SK-MEL-5 (cell line): ENCODE measurements at places on chromosomes 12 and 14. TPM values are rescaled to one million over a fixed set of nuclear protein-coding genes. Genes with fewer than 3 reads are reported as not detected.
A peak's percentile ranks its signal among the peaks of the same experiment; 100 is the strongest.

DNA sequence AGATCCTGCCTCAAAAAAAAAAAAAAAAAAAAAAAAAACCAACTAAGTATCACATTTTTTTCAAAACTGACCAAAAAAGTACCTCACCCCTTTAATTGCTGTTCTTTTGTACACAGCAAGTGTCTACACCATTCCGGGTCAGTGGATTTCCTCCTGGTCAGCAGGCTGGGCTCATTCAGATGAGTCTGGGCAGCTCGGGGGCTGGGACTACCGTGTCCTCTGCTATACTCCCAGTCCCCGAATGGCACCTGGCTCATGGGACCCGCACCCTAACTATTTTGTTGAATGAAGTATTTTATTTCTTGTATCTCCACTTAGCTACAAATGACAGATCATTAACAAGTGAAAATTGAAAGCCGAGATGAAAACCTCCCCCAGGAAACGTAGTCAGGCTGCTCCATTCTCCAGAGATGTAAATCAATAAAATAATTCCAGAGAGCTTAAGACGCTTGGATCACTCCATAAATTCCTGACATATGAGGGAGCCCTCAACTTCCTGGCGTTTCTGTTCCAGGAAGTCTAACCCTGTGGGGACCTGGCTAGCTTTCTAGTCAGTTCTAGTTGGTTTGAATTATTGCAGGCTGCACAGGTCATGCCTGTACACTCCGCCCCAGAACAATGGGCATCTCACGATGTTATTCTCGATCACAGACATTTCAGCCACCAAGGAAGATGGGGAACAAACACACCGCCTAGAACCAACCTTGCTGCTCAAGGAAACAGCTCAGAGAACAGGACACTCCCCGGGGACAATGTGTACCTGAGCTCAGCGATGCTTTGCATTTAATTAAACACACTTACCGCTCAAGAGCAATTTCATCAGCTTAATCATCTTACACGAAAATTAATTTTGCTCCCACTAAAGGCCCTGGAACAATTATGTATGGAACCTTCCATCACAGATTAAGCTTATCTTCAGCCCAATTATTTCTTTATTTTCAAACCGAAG lies 76.3 kb downstream of the RIMBP2 start:
- no peak for DNase-seq

DNA sequence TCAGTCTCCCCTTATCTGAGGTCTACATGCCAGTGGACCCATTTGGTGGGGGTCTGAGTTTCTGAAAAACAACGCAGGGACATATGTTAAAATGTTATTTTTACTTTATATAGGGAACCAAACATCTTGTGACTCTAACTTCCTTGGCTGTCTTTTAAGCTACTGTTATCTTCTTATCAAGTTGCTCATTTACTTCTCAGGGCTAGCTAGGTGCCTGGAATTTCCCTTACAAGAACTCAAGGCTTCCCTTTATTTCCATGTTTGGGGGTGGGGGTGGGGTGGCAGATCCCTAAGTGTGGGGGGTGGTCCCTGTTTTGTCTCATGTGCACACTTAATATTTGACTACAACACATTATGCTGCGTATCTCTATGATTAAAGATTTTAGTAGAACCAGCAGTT lies 31.6 kb downstream of the PPP1R36 start:
- no peak for DNase-seq

DNA sequence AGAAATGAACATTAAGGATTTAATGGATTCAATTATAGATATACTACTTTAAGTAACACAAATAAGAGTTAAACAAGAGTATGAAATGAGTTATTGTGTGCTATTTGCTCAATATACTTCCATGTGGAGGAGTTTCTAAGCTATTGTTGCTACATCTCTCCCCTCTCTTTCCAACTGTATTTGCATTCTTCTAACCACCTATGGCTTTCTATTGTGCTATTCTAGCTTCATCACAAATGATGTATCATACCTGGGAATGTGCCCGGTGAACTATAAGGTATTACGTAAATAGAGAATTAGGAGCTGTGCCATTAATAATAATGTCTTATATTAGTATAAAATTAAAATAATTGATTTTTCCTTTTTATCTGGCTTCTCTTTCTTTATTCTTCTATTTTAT lies 87.1 kb upstream of the PLEKHG7 start:
- DNase-seq = no peak

- no peak for DNase-seq
These were observed 89.3 kb upstream of the RFX4 start for GRCh38 chr12:106493531-106493930.

DNA sequence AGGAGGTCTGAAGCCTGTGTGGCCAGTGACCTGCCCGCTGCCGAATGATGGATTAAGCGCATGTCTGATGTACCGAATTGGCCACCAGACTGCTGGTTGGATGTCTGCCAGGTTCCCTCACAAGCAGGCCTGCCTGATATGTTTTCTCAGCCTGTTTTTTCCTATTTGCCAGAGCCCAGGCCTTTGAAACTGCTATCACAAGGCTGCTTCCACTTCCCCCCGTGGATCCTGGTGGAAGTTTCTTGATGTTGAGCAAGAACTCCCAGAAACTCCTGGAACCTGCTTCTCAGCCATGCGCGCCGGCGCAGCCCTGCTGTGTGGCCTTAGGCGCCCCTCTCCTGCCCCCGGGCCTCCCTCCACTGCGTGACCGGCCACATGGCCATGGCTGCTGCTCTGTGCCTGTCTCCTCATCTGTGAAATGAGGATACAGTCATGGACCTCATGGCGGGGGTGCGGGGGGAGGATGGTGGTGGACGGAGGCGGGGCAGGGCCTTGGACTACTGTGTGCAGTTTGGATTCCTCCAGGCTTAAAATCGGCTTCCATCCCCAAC lies 56.6 kb downstream of the CALM1 start:
- no peak for DNase-seq

GRCh38 chr14:102192840-102193502 lies 53.3 kb downstream of the WDR20 start:
- DNase-seq = no peak

DNA sequence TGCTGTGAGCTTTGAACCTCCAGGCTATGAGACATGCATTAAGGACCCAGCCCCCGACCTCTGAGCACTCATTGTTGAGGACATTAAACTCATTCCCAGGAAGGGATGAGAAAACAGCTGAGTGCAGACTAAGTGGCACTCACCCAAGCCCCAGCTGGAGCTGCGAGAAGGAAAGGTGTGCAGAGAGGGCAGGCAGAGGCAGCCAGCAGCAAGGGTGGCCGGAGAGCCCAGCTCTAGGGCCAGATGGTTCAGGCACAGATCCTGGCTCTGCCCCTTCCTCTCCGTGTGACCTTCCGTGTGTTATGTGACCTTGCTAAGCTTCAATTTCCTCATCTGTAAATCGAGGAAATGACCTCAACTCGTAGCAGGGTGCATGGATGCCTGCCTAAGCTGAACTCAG lies 3.7 kb downstream of the TSPAN11 start:
- no peak for DNase-seq

GRCh38 chr12:30515351-30515750 lies 180.3 kb downstream of the IPO8 start:
- DNase-seq = peak; percentile 44

DNA sequence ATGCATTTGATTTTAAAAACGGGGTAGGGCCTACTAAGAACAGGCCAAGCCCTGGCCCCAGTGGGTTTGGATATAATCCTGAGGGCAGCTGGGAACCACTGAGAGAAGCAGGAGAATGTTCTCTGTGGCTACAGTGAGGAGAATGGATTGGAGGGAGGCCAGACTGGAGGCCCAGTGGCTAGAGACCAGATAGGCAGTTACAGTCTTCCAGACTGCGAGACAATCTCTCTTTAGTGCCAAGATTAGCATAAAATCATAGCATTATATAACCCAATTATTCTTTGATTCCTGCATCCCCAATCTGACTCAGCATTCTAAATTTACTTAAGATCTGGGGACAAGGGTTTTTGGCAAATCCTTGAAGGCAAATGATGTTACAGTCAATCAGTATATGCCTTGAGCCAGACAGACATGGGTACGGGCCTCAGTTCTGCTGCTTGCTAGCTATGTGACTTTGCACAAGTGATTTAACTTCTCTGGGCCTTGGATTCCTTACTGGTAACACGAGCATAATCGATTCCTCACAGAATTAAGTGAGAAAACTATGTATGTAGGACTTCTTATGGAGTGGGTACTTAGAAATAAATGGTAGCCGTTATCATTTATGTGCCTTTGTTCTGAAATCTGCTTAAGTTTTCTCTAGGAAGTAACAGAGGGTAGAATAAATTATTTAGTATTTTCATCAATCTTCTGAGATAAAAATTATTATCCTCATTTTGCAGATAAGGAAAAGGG lies 18.3 kb downstream of the NINJ2 start:
- no peak for DNase-seq

GRCh38 chr12:65608319-65608916 lies 215.9 kb upstream of the HMGA2 start:
- no peak for DNase-seq

DNA sequence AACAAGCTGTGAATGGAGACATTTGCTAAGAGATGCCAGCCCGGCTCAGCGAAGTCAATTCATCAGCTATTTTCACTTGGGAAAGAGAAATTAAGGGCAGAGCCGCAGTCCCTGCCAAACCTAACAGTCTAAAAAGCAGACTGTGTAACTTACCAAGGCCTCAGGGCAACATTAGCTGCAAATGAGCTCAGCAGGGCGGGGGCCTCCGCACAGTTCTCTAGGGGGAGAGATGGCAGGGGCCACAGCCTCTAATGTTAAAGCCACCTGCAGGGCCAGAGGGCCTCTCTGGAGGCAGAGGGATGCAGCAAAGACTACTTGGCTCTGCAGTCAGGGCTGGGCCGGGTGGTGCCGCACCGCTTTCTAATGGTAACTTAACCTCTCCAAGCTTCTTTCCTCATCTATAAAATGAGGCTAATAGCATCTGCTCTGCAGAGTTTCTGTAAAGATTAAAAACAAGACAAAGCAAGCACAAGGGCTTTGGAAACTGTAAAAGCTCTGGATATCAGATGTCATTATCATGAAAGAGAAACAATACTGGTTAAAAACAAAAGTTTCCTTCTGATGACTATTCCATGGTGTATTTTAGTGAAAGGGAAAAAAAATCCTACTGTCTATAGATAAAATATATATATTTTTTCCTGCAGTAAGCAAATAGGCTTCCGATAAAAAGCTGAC lies 13.4 kb upstream of the GPRC5A start:
- no peak for DNase-seq

- DNase-seq = no peak
These were observed 223.3 kb downstream of the RBM19 start for GRCh38 chr12:113742801-113743200.

DNA sequence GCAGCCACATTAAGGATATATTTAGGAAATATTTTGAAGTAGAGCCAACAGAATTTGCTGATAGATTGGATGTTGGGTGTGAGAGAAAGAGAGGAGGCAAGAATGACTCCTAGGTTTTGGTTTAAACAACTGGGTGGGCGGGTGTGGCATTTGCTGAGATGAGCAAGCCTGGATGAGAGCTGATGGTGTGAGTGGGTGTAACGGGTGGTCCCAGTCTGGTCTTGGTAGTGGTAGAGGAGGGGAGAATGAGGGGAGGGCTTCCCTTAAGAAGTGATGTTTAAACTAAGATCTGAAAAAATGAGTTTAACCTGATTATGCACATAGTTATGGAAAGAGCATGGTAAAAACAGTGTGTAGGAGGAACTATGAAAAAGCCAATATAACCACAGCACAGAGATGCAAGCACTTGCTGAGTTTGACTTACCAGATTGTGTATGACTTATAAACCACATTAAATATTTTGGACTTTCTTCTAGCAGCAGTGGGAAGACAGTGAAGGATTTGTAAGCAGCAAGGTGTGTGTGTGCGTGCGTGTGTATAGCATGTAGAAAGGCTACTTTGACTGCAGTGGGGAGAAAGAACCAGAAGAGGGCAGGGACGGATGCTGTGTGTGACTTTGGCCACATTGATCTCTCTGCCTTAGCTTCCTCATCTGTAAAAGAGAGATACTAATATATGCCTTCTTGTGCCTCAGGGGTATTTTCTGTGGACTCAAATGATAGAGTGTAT lies 139.7 kb downstream of the PRIMA1 start:
- DNase-seq = peak; percentile 64

DNA sequence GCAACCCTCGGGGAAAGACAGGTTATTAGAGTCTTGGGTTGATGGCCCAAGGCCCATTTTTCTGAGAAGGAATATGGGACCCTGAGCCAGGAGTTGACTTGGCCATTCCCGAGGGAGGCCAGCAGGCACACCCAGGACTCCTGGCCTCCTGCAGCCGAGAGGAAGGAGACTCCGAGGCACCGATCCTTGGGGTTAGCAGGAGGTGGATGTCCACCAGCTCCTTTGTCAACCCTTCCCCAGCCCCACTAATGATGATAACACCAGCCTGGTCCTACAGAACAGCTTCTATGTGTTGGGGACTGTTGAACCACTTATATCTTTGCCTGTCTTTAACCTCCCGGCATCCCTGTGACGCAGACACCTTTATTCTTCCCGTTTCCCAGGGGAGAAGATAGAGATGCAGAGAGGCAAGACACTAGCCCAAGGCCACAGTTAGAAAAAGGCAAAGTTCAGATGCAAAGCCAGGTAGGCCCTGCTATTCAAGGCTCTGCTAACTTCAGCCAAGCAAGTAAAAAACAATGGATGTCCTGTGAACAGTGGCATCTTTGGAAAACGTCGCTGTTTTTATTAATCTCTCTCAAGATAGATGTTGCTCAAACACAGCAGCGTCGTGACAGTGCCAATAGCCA lies 767.3 kb upstream of the TBX3 start:
- no peak for DNase-seq

DNA sequence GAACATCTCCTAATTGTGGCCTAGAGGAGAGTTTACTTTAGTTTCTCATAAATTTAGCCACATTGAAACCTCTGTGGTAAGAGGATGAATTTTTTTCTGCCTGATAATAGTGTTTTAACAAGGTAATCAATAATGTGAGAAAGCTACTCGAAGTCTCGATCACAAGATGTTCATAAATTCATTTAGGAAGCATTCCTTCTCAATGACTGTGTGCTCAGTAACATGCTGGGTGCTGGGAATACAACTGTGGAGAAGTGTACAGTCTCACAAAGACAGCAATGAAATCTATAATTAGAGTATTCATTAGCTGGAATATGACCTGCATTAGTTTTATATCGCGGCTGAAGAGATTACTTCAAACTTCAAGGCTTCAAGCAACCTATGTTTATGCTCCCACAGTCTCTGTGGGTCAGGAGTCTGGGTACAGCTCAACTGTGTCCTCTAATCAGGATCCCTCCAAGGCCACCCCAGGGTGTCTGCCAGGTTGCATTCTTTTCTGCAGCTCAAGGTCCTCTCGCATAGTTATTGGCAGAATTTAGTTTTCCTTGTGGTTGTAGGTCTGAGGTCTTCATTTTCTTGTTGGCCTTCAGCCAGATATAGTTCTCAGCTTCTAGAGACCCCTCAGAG lies 167.6 kb downstream of the ANO4 start:
- no peak for DNase-seq

DNA sequence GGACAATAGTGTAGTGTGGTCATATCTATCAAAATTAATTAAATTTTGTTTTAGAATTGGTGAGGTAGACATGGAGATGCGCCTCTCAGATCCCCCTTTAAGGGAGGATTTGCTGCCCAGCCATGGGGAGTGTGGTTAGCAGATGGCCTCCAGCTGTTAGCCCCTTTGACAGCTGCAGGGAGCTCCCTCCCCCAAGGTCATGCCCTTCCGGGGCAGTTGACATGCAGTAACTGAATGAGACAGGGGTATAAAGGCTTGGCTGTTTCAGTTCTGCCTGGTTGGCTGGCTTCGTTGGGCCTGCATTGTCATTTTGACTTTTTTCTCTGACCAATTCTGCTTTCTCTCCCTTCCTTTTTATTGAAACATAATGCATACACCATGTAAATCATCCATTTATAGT lies 291.5 kb upstream of the SRRM4 start:
- DNase-seq = no peak

SDR9C7 gene
- total RNA-seq = not detected in 2 replicates

PDE3A gene
- 29.0 and 30.5 TPM in 2 replicates for total RNA-seq

RFX4 gene
- not detected in 2 replicates for total RNA-seq

KRT2 gene
- not detected in 2 replicates for total RNA-seq

MUCL1 gene
- total RNA-seq = not detected in 2 replicates
